Upper lobe of right lung (tissue), 1 donor: ENCODE measurements at places on chromosomes 7 and 10. TPM values are rescaled to one million over a fixed set of nuclear protein-coding genes. Genes with fewer than 3 reads are reported as not detected.
A peak's percentile ranks its signal among the peaks of the same experiment; 100 is the strongest.

The AFAP1L2 gene
- 10.1 TPM for total RNA-seq

The LLCFC1 gene
- not detected for total RNA-seq

The BMS1 gene
- total RNA-seq: 13.0 TPM

The LIPM gene
- not detected for total RNA-seq

The HOXA9 gene
- total RNA-seq: 1.2 TPM

The ARL4A gene
- total RNA-seq: 35.6 TPM

The SSC4D gene
- total RNA-seq: 1.1 TPM

The GPER1 gene
- 11.1 TPM for total RNA-seq

The TCERG1L gene
- total RNA-seq: not detected

The PON3 gene
- 36.4 TPM for total RNA-seq

The CAV1 gene
- total RNA-seq: 695 TPM

The MNX1 gene
- 0.93 TPM for total RNA-seq

The ZNF488 gene
- total RNA-seq: 0.41 TPM

The EGR2 gene
- total RNA-seq: 41.4 TPM

The ATOH7 gene
- total RNA-seq: not detected

The AOAH gene
- total RNA-seq: 20.8 TPM

The FBXW4 gene
- total RNA-seq: 94.3 TPM

DNA sequence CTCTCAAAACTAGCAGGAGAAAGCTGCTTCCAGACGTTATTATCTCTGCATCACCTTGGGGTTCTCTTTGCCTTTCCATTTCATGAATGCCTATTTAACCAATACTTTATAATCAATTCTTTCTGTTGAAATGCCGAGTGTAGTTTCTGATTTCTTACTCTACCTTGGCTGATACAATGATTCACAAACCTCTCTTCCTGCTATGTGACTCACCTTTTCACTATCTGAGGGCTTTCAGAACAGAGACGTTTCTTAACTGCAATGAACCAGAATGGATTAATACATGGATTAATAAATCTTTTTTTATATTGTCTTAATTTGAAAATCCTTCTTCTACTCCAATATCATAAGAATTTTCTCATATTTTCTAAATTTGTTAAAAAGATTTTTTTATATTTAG lies 46.4 kb upstream of the ZNF746 start:
- no peaks in the 10 kb centered on the region for H3K4me1 ChIP-seq
- peaks cover 26% of the 10 kb centered on the region for H3K36me3 ChIP-seq
- H3K4me3 ChIP-seq: no peak overlapping the region

GRCh38 chr7:10939237-10939910 lies 34.3 kb upstream of the PHF14 start:
- DNase-seq: no peak
- H3K4me1 ChIP-seq: peaks cover 18% of the 10 kb centered on the region
- H3K4me3 ChIP-seq: peak overlapping the region; percentile 88
- H3K27ac ChIP-seq: peak overlapping the region; percentile 98
- peaks cover 31% of the 10 kb centered on the region for H3K36me3 ChIP-seq

GRCh38 chr7:46131916-46132795 lies 211.1 kb upstream of the IGFBP3 start:
- H3K27ac ChIP-seq: no peak overlapping the region
- no peaks in the 10 kb centered on the region for H3K4me1 ChIP-seq
- no peak overlapping the region for H3K4me3 ChIP-seq

- H3K4me1 ChIP-seq: peaks cover 28% of the 10 kb centered on the region
- peak overlapping the region; percentile 89 for H3K27ac ChIP-seq
- H3K27me3 ChIP-seq: peaks cover 5% of the 10 kb centered on the region
- H3K4me3 ChIP-seq: peak overlapping the region; percentile 45
- H3K36me3 ChIP-seq: no peaks in the 10 kb centered on the region
Observed at GRCh38 chr7:27124096-27124901, 6.3 kb downstream of the HOXA4 start.

DNA sequence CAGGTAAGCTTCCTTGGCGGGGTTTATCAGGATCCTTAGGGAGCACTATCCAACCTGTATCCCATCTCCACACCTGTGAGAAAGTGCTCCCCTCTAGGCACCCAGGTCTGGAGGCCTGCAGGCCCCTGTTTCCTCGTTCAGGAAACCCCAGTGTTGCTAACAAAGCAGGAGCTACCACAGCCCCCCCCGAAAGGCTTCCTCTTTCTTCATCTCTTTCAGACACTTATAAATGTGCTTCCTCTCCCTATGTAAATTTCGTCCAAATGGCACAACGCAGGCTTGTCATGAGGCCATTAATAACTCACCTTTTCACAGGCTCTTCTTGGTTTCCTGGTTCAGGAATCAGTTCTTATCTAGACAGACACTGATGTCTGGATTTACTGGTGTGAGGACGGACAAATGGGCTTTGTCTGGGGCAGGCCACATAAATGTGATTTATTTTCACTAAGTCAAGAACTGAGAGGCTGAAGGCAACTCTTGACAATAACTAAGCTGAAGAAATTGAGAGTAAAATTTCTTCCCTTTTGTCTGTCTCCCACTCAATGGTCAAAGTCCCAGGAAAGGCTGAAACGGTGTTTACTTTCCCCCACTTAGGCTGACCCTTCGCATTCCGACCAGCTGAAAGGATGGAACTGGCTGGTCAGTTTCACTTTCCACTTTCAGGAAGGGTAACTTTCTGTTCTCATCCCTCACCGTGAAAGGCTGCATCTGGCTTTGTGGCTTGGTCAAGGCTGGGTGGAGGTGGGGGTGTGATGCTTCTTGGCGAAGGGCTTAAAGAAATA lies 46.8 kb downstream of the PIK3AP1 start:
- peaks cover 15% of the 10 kb centered on the region for H3K4me1 ChIP-seq
- no peaks in the 10 kb centered on the region for H3K27me3 ChIP-seq

- peaks cover 27% of the 10 kb centered on the region for H3K4me1 ChIP-seq
- no peak overlapping the region for H3K27ac ChIP-seq
- H3K27me3 ChIP-seq: peaks cover 5% of the 10 kb centered on the region
- H3K4me3 ChIP-seq: no peak overlapping the region
- no peak for DNase-seq
- no peaks in the 10 kb centered on the region for H3K36me3 ChIP-seq
Observed at GRCh38 chr7:74023786-74024185, 4.2 kb upstream of the ELN start.

GRCh38 chr7:91041901-91042484 lies 222.2 kb upstream of the FZD1 start:
- no peak overlapping the region for H3K27ac ChIP-seq
- no peak for DNase-seq
- H3K4me3 ChIP-seq: no peak overlapping the region
- peaks cover 3% of the 10 kb centered on the region for H3K4me1 ChIP-seq

DNA sequence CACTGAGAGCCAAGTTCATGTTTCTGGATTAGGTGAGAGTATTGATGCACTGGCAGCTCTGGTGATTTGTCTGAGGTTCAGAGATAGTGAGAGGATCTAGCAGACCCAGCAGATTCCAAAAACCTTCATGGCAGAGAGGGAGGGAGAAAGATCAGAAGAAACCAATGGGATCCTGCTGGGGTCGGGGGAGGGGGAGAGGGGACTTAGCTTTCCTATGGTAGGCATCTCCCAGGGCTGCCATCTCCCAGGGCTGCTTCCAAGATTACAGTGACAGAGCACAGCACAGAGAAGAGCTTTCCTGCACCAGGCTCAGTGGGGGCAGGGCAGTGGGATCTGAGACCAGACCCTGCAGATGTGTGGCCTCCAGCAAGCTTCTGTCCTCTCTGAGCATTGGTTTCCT lies 76.8 kb upstream of the GDF10 start:
- H3K36me3 ChIP-seq: no peaks in the 10 kb centered on the region
- H3K27me3 ChIP-seq: no peaks in the 10 kb centered on the region
- H3K4me1 ChIP-seq: no peaks in the 10 kb centered on the region
- H3K4me3 ChIP-seq: no peak overlapping the region
- H3K27ac ChIP-seq: no peak overlapping the region

DNA sequence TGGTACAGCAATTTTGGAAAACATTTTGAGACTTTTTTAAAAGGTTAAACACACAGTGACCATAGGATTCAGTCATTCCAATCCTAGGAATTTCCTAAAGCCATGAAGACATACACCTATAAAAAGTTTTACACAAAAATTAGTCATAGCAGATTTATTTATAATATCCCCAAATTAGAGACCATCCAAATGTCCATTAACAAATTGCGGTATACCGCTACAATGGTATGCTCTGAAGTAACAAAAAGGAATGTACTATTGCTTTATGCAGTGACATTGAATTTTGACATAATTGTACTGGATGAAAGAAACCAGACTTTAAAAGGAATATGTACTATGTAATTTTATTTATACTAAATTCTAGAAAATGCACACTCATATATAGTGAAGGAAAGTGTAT lies 362.8 kb downstream of the HGF start:
- no peak overlapping the region for H3K4me3 ChIP-seq
- no peak overlapping the region for H3K27ac ChIP-seq
- no peaks in the 10 kb centered on the region for H3K36me3 ChIP-seq
- no peak for DNase-seq

- H3K27me3 ChIP-seq: no peaks in the 10 kb centered on the region
- no peaks in the 10 kb centered on the region for H3K36me3 ChIP-seq
- no peak overlapping the region for H3K27ac ChIP-seq
- H3K4me3 ChIP-seq: no peak overlapping the region
- H3K4me1 ChIP-seq: no peaks in the 10 kb centered on the region
Observed at GRCh38 chr10:116124777-116125176, 148.2 kb downstream of the GFRA1 start.

GRCh38 chr7:144747936-144748335 lies 87.9 kb downstream of the TPK1 start:
- no peaks in the 10 kb centered on the region for H3K36me3 ChIP-seq
- no peak overlapping the region for H3K27ac ChIP-seq
- H3K4me1 ChIP-seq: no peaks in the 10 kb centered on the region
- H3K27me3 ChIP-seq: no peaks in the 10 kb centered on the region
- no peak for DNase-seq
- H3K4me3 ChIP-seq: no peak overlapping the region

DNA sequence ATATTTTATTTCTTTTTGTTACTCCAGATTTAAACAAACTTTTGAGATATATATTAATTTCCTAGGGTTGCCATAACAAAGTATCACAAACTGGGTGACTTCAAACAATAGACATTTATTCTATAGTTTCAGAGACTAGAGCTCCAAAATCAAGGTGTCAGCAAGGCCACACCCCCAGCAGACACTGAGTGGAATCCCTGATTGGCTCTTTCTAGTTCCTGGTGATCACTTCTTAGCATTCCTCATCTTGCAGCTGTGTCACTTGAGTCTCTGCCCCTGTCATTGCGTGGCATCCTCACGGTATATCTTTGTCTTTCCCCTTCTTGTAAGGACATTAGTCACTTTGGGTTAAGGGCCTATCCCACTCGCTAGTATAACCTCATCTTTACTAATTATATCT lies 7.6 kb upstream of the SLC26A3 start:
- H3K4me3 ChIP-seq: no peak overlapping the region
- no peak for DNase-seq
- H3K36me3 ChIP-seq: no peaks in the 10 kb centered on the region
- no peaks in the 10 kb centered on the region for H3K4me1 ChIP-seq
- H3K27me3 ChIP-seq: no peaks in the 10 kb centered on the region
- no peak overlapping the region for H3K27ac ChIP-seq

GRCh38 chr7:39433550-39433949 lies 132.7 kb upstream of the YAE1 start:
- H3K36me3 ChIP-seq: no peaks in the 10 kb centered on the region
- H3K27ac ChIP-seq: no peak overlapping the region
- H3K4me3 ChIP-seq: no peak overlapping the region
- no peaks in the 10 kb centered on the region for H3K27me3 ChIP-seq

GRCh38 chr7:127114742-127115265 lies 137.9 kb downstream of the GRM8 start:
- H3K4me3 ChIP-seq: no peak overlapping the region
- H3K27ac ChIP-seq: no peak overlapping the region
- no peaks in the 10 kb centered on the region for H3K27me3 ChIP-seq
- DNase-seq: no peak
- no peaks in the 10 kb centered on the region for H3K36me3 ChIP-seq

GRCh38 chr7:39428221-39428620 lies 138.0 kb upstream of the YAE1 start:
- H3K4me1 ChIP-seq: no peaks in the 10 kb centered on the region
- no peak overlapping the region for H3K27ac ChIP-seq
- DNase-seq: no peak
- no peaks in the 10 kb centered on the region for H3K36me3 ChIP-seq
- H3K27me3 ChIP-seq: no peaks in the 10 kb centered on the region
- H3K4me3 ChIP-seq: no peak overlapping the region

GRCh38 chr7:69883399-69883891 lies 285.2 kb downstream of the AUTS2 start:
- no peaks in the 10 kb centered on the region for H3K4me1 ChIP-seq
- no peak overlapping the region for H3K27ac ChIP-seq
- no peaks in the 10 kb centered on the region for H3K27me3 ChIP-seq
- H3K4me3 ChIP-seq: no peak overlapping the region
- no peaks in the 10 kb centered on the region for H3K36me3 ChIP-seq

- no peaks in the 10 kb centered on the region for H3K27me3 ChIP-seq
- H3K4me3 ChIP-seq: no peak overlapping the region
- no peaks in the 10 kb centered on the region for H3K36me3 ChIP-seq
- DNase-seq: no peak
- H3K27ac ChIP-seq: no peak overlapping the region
Observed at GRCh38 chr7:89994483-89994882, 159.8 kb upstream of the STEAP1 start.

DNA sequence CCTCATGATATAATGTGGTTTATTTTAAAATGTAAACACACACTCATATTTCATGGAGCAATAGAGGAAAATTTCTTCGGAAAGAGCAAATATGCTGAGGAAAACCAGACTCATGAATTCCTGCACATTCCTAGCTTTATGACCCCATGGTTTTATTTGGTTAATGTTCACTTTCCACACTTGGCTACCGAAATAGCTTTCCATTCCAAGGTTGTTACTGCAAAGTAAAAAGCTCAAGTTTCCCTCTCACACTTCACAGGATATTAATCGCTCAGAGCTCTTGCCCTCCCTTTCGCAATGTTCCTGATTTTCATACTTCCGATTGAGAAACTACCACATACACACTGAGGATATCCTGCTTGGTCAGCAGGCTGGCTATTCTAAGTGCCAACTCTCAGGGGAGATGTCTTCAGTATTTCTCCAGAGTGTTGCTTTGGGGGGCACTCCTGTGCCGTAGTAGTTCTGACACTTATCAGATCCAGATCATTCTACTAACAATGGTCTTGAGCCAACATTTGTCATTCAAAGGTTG lies 77.5 kb upstream of the STEAP1B start:
- peaks cover 28% of the 10 kb centered on the region for H3K4me1 ChIP-seq
- peak overlapping the region; percentile 73 for H3K27ac ChIP-seq
- DNase-seq: no peak
- no peaks in the 10 kb centered on the region for H3K36me3 ChIP-seq

DNA sequence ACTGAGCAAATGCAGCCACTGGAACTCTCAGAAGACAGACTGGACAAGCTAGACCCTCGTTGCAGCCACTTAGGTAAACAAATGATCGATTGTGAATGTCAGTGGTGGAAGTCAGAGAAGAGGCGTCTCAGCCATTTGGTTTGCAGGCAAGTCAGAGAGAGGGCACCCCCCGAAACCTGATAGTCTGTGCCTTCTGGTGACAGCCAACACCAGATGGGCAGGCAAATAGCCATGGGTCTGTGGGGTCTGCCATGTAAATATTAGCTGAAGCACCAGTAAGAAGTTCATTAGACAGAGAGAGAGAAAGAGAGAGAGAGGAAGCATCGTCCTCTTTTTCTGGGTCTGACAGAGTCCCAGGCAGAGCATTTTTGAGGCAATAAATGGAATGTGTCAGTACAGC lies 5.4 kb downstream of the PPP1R17 start:
- DNase-seq: no peak
- H3K27ac ChIP-seq: no peak overlapping the region
- H3K4me1 ChIP-seq: no peaks in the 10 kb centered on the region
- H3K4me3 ChIP-seq: no peak overlapping the region

- no peaks in the 10 kb centered on the region for H3K36me3 ChIP-seq
- H3K27me3 ChIP-seq: no peaks in the 10 kb centered on the region
- H3K27ac ChIP-seq: no peak overlapping the region
Observed at GRCh38 chr10:104614245-104614831, 26.8 kb upstream of the SORCS3 start.
